ENCODE measurements at places on chromosomes 11 and 22.

GRCh38 chr11:131661132-131661531 is 290.7 kb downstream of the NTM start:
- DNase-seq, result no peak

GRCh38 chr11:62186195-62186594 is 3.8 kb upstream of the SCGB1D1 start:
- no peak for DNase-seq

DNA sequence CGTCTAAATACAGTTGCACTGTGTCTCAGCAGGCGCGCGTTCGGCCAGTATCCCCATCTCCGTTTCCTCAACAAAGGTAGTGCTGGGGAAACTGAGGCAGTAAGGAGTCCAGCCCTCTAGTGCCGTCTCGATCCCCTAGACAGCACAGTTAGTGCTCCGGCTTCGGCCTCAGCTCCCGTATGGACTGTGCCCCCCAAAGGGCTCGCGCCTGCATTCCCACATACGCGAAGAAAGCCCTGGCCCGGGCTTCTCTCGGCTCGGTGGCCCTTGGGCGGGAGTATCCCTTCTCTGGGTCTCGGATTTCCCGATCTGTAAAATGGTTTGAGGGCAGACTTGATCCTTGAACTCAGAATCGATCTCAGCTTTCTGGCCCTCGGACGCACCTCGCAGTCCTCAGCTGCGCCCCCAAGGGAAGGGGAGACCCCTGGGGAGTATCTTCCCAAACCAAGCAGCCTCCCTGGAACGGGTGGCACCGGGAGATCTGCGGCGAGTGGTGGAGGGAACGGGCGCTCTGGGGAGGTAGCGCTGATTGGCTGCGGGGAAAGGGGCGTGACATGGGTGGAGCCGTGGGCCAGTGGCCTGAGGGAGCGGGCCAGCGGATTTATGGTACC is 759 bp upstream of the PEX16 start:
- DNase-seq, result peak; percentile 37

- no peak for DNase-seq
Observed at GRCh38 chr11:94602430-94603372, 35.5 kb downstream of the PIWIL4 start.

GRCh38 chr11:84243629-84244263 is 957.6 kb upstream of the CCDC90B start:
- no peak for DNase-seq

GRCh38 chr11:60910281-60910687 is 3.7 kb upstream of the TMEM109 start:
- DNase-seq, result no peak

DNA sequence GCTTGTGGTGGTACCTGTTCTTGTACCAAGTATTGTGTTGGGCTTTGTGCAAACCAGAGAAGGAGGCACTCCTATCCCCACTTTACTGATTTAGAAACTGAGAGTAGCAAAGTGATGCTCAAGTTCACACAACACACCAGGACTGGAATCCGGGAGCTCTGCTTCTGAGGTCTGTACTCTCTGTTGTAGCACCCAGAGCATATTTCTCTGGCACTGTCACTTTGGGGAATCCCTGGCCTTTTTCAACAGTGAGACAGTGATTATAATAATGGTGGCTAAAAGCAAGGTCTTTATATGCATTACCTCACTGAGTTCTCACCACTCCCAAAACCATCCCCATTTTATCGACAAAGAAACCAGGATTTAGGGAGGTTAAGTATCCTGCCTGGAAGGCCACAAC is 362.4 kb downstream of the TENM4 start:
- no peak for DNase-seq

Measured in activated T-helper 1 cell treated with Interleukin-2 at 50 U/mL for 16 hours (primary cell).